B cell (primary cell): ENCODE measurements at places on chromosomes 7 and 10.
A peak's percentile ranks its signal among the peaks of the same experiment; 100 is the strongest.

GRCh38 chr7:107922886-107923285 is 31.9 kb downstream of the DLD start:
- DNase-seq: no peak

- DNase-seq: peak; percentile 80
Observed at GRCh38 chr7:73606801-73607691, 17.3 kb downstream of the MLXIPL start.

- DNase-seq: no peak
Observed at GRCh38 chr10:118017850-118018249, 28.9 kb downstream of the RAB11FIP2 start.

GRCh38 chr7:137408126-137408525 is 64.6 kb upstream of the PTN start:
- no peak for DNase-seq

- DNase-seq: no peak
Observed at GRCh38 chr10:32000937-32001336, 55.3 kb downstream of the KIF5B start.

DNA sequence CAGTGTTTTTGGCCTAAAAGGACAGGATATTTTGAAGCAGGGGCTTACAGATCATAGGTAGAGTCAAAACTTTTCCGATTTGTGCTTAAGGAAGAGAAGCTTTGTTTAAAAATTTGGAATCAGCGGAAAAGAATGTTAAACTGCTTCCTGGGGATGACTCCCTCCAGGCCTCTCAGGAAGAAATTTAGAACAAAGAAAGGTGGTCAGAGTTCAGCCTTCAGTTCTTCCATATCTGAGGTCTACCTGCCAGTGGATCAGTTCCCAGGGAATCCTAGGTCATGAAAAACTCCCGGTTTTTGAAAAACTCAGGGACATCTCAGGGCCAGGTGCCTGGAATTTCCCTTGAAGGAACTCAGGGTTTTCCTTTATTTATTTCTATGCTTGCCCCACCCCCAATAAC is 100.3 kb downstream of the MCU start:
- no peak for DNase-seq

DNA sequence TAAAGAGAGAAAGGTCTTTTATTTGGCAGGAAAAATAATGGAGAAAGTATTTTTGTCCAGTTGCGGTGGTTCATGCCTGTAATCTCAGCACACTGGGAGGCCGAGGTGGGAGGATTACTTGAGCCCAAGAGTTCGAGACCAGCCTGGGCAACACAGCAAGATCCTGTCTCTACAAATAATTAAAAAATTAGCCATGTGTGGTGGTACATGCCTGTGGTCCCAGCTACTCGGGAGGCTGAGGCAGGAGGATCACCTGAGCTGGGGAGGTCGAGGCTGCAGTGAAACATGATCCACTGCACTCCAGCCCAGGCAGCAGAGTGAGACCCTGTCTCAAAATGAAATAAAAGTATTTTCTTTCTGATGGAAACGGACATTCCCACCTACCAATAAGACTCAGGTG is 77.8 kb upstream of the MKRN1 start:
- DNase-seq: no peak

- DNase-seq: no peak
Observed at GRCh38 chr10:114087655-114088054, 44.0 kb downstream of the ADRB1 start.

DNA sequence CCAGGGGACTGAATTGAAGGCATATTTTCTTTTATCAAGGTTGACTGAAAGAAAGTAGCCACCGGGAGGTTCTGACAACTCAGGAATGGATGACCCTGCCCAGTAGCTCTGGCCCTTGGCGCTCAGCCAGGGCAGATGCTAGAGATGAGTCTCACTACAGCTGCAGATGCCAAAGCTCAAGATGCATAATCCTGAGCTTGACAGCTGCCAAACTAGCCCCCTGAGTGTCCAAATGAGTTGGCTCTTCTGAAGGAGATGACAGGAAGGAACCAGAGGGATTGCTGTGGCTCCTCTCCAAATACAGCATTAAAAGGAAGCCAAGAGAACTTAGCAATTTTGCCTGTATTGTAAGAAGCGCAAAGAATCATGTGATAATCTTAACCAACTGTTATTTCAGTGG is 78.4 kb downstream of the NXPH1 start:
- no peak for DNase-seq

GRCh38 chr7:94228223-94228622 is 166.5 kb upstream of the COL1A2 start:
- DNase-seq: no peak
